Stimulated activated CD4-positive, alpha-beta T cell treated with anti-CD3 and anti-CD28 coated beads, TNF-alpha, amount 100 ng/mL, for 24 hours (primary cell): ENCODE measurements at places on chromosomes 12 and 14.

GRCh38 chr14:75252254-75252837, 26.3 kb upstream of the FOS start:
- no peak for DNase-seq

- no peak for DNase-seq
Observed at GRCh38 chr12:121610239-121611149, 15.8 kb upstream of the ORAI1 start.

GRCh38 chr14:68781161-68782021, 11.5 kb downstream of the ZFP36L1 start:
- DNase-seq, result no peak

DNA sequence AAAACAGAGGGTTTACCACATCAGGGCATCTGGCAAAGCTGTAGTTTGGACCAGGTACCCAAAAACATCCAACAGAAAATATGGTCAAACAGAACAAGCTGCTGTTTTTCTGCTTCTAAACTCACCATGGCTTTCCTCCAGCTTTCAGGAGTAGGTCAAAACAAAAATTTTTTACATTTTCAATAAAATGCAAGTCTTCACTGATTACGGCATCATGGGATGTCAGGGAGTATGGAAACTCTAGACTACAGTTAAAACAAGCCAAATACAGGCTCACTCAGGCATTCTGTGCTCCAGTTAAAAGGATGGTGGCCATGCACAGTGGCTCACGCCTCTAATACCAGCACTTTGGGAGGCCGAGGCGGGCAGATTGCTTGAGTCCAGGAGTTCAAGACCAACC, 47.1 kb upstream of the PSMA6 start:
- DNase-seq, result no peak

GRCh38 chr14:87397499-87397898, 595.5 kb downstream of the GALC start:
- no peak for DNase-seq
